ENCODE measurements at places on chromosomes 3 and 15. TPM values are rescaled to one million over a fixed set of nuclear protein-coding genes. Genes with fewer than 3 reads are reported as not detected.

CPNE9 gene
- not detected for total RNA-seq

SLC9C1 gene
- total RNA-seq, result not detected

PCLAF gene
- 243 TPM for total RNA-seq

- peak; percentile 100 for DNase-seq
These were observed at the start of gene SERF2 for GRCh38 chr15:43791993-43792760. Gene SERF2 (plus strand): TSS chr15:43792320. CDS start chr15:43792377, 57 bp downstream.

DNA sequence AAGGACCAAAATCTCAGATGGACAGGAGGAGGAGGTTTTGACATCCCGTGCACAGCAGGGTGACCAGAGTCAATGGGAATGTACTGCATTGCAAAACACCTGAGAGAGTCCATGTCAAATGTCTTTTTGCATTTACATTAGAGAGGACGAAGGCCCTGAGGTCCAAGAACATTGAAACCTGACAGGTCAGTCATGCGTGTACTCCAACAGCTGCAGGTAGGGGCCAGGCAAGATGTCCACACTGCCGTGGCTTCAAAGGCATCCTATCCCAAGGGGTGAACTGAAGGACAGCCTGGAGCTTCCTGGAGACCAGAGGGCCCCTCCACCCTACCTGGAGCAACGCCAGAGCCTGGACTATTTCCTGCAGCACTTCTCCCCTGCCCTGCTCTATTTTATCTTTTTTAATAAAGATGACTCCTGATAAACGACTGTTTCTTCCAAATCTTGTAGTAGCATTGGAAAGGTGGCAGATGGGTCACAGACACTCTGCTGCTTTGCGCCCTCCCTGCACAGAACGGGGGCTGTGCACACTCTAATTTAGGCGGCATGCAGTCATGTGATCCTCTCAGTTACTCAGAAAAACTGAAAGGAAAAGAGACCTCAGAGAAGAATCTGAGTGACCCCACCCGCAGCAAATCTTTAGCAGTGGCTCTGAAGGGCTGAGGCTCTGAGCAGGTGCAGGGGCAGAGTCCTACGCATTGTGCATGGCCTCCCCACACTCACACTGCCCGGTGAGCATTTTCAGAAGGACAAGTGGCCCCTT, 68.2 kb downstream of the HMCES start:
- DNase-seq, result no peak

GRCh38 chr3:74139648-74140047, 474.8 kb downstream of the CNTN3 start:
- no peak for DNase-seq

Measured in MG63 (cell line).